ENCODE measurements at places on chromosomes 6 and 20.

- no peak for DNase-seq
These were observed 390.4 kb downstream of the SYNE1 start for GRCh38 chr6:152246554-152247337.

GRCh38 chr6:89433252-89434149, 549 bp downstream of the ANKRD6 start:
- no peak for DNase-seq

- DNase-seq = no peak
These were observed 918.0 kb downstream of the TFAP2A start for GRCh38 chr6:9496837-9497236.

DNA sequence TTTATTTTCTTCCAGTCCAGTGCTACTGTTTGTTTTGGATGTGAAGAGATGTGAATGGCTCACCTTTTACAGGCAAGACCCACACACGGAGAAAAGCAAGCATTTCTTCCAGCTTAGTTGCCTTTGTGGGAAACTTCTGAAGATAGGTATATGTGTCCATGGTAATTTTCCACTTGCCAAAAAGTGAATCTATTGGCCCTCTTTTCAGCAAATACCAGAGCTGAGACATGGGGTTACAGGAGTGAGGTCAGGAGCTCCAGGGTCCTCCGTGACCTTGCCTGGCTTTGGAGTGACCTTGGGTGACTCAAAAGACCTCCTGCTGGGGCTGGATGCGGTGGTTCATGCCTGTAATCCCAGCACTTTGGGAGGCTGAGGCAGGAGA, 166.7 kb downstream of the SCML4 start:
- DNase-seq = no peak

- DNase-seq = no peak
These were observed 59.0 kb upstream of the TPD52L1 start for GRCh38 chr6:125094563-125094962.

GRCh38 chr20:38625896-38626295, 24.3 kb downstream of the ARHGAP40 start:
- no peak for DNase-seq
